ENCODE measurements at places on chromosomes 2 and 18.

- no peak for DNase-seq
Observed at GRCh38 chr2:182553483-182553882, 126.6 kb upstream of the PDE1A start.

GRCh38 chr2:231356466-231356844 lies 39.1 kb upstream of the B3GNT7 start:
- no peak for DNase-seq

DNA sequence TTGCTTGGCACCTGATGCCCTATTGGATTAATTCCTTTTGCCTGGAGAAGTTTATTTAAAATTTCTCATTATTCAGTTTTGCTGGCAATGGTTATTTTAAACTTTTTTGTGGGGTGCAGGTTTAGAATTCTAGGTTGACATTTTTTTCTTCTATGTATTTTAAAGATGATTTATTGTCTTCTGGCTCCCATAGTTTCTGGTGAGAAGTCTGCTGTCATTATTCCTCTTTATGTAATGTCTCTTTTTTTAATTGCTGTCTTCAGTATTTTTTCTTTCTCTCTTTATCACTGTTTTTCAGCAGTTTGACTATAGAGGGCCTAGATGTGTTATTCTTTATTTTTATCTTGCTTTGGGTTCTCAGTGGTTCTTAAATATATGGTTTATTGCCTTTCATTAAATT lies 182.2 kb upstream of the STON1 start:
- peak; percentile 41 for DNase-seq

GRCh38 chr2:24304098-24304497 lies 56.2 kb downstream of the ITSN2 start:
- no peak for DNase-seq

DNA sequence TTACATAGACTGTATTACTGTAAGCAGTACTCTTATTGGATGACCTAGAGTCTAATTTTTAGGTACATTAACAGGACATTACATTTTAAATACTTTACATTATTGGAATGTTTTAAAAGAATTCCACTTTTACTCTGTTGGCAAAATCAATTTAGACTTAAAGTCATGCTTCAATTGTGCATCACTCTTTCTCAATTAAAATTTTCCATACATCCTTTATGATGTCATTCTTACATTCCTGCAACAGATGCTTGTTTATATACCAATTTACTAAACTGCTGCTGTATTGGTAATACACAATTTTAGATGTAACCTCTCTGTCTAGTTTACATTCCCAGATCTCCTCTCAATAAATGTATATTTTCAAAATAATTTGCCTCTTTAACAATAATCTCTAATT lies 440.1 kb downstream of the ZEB2 start:
- no peak for DNase-seq

DNA sequence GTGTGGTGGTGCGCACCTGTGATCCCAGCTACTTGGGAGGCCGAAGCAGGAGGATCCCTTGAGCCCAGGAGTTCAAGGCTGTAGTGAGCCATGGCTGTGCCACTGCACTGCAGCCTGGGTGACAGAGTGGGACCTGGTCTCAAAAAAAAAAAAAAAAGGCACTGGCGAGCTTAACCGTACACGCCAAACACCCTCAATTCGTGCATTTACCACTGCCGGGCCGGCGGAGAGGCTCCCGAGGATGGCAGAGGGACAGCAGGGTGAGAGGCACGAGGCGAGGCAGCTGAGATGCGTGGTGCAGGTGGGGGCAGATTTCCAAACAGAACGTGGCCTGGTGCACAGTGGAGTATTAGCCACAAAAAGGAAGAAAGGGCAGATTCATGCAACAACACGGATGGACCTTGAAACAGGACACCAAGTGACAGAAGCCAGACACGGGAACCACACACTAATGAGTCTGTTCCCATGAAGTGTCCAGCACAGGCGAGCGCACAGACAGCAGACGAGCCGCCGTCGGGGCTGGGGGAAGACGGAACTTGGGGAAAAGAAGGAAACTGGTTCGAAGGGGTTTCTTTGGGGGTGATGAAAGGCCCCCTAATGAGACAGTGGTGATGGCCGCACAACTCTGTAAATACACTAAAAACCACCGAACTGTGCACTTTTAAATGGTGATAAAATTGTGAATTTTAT lies 27.4 kb downstream of the SLC66A2 start:
- no peak for DNase-seq

GRCh38 chr2:10165861-10166675 lies 43.5 kb downstream of the RRM2 start:
- DNase-seq, result no peak

GRCh38 chr2:150415022-150415421 lies 72.4 kb downstream of the RND3 start:
- no peak for DNase-seq

- peak; percentile 76 for DNase-seq
Observed at GRCh38 chr2:218896501-218897393, 16.1 kb downstream of the WNT10A start.

GRCh38 chr2:37672104-37672869 lies 845 bp upstream of the CDC42EP3 start:
- peak; percentile 88 for DNase-seq

DNA sequence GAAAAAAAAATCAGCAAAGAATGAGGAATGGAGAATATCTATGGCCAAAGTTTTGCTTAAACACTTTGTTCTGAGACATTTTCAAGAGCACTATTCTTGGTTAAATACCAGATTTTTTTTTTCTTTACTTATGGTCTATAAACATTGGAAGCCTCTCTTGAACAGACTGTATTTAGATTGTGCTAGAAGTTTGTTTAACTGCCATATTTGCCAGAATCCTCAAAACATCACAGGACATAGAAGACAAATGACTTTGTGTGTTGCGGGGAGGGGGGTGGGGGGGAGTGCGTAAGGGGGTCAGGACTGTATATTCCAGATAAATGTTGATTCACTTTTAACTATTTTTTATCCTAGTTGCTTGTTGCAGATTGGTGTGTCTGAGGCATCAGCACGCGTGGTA lies 262.0 kb downstream of the MEIS1 start:
- no peak for DNase-seq

DNA sequence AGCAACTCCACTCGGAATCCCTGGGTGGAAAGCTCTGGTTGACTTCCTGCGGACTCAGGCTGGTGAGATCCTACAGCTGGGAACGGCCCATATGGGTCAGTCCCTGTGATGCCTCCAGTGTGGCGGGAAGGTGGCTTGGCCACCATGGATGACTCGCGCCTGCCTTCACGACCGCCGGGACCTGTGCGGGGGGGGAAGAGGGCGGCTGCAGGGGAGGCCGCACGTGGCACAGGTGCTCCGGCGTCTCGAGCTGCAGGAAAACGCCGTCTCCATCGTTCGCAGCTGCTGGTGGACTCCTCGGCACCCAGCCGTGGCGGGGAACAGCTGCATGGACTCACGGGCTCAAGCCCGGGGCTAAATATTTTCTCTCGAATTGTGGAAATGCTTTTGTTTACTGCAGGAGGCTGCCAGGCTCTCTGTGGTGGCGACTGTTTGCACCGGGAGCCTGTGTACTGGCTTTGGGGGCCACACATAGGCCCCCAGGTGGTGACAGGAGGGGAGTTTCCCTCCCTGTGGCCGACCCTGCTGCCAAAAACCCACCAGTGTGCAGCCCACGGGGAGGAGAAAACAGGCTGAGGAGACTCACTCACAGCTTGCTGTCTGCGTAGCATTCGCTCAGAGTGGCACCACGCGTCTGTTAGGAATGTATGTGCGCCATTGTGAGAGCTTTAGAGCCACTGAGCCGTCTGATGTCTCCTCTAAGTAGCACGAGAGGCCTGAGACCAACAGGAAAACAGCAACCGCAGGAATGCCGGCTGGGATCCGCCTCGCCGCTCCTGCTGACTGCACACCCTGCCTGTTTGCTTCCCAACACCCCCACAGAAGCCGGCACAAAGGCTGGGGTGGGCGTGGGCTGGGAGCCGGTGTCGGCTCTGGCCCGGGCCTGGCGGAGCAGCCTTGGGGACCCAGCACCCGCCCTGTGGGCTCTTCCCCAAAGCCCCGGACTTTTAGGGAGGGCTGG lies 89.2 kb downstream of the NFATC1 start:
- DNase-seq, result no peak

DNA sequence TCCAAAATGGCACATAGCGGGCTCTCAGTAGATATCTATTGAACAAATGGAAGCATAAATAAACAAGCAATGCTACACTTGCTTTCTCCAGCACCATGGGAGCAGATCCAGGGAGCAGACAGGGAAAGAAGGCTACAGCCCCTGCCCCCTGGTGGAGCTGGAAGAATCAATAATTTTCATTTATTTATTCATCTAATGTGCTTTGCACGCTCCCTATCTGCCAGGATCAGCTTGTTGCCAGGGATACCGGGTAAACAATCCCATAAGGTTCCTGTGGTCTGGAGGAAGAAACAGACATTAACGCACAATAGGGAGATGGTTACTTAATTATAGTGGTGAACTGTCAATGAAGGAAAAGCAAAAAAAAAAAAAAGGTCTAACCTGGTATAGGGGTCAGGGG lies 40.1 kb upstream of the CLASP1 start:
- no peak for DNase-seq

- no peak for DNase-seq
Observed at GRCh38 chr18:32244881-32245280, 55.0 kb downstream of the MEP1B start.

DNA sequence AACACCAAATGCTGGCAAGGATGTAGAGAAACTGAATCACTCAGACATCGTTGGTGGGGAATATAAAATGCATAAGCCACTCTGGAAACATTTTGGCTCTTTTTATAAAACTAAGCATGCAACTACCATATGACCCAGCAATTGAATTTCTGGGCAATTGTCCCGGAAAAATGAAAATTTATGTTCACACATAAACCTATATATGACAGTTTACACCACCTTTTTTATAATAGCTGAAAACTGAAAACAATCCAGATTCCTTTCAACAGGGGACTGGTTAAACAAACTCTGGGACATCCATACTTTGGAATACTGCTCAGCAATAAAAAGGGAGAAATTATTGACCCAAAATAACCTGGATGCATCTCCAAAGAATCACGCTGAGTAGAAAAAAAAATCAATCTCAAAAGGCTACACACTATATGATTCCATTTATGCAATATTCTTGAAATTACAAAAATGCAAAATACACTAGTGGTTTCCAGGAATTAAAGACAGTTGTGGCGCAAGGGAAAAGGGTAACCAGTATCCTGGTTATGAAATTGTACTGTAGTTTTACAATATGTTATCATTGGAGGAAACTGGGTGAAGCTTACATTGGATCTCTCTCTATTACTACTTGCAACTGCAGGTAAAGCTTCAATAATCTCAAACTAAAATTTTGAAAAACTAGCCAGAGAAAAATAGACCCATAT lies 130.2 kb upstream of the PID1 start:
- no peak for DNase-seq

Measured in OCI-LY7 (cell line).